ENCODE measurements at places on chromosomes 6 and 20. TPM values are rescaled to one million over a fixed set of nuclear protein-coding genes. Genes with fewer than 3 reads are reported as not detected.

GRCh38 chr6:147508042-147508865 is at the start of gene SAMD5:
Gene SAMD5 (plus strand): TSS chr6:147508690. CDS start chr6:147508929, 239 bp downstream.
- DNase-seq: peak; percentile 75
- H3K27ac ChIP-seq: peak within 1 kb of the TSS; percentile 23
- peaks cover 2% of the 10 kb centered on the region for H3K27me3 ChIP-seq

The FRK gene
- total RNA-seq: 0.33 TPM

DNA sequence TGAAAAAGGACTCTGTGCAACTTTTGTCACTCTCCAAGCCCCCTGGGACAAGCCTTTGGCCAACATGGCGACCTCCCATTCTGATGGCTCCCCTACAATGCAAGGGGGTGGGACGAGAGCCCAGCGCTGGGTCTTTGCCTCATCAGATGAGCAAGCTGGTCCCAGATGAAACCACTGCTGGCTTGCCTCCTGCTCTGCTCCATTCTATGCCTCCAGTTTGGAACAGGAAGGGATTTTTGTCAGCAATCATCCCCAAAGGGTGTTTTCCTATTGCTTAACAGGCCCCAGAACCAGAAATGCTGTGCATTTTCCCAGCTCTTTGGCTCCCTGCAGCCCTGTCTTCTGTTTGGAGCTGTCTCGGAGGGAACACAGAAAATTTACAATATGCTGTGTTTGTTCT is 412.7 kb downstream of the MAFB start:
- no peak overlapping the region for H3K27ac ChIP-seq
- no peak overlapping the region for H3K4me3 ChIP-seq
- H3K4me1 ChIP-seq: no peaks in the 10 kb centered on the region
- no peaks in the 10 kb centered on the region for H3K36me3 ChIP-seq
- no peaks in the 10 kb centered on the region for H3K27me3 ChIP-seq

The PI16 gene
- not detected for total RNA-seq

DNA sequence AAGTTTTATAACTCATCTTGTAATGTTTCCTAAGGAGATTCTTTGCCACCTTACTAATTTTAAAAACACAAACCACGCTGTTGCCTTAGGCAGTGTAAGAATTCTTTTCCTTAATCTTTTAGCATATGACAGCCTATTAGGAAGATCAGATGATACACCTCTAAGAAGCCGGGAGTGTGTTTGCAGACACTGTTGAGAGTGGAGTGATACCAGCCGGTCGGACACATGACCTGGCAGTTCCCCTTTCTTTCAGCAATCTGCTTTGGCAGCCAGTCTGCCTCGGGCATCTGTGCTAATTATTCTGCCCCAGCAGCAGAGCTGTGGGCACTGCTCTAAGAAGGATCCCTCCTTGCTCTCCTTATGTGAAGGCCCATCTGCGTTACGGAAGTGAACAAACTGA is 50.9 kb downstream of the PLCB4 start:
- no peaks in the 10 kb centered on the region for H3K4me1 ChIP-seq
- no peak overlapping the region for H3K27ac ChIP-seq
- no peaks in the 10 kb centered on the region for H3K27me3 ChIP-seq
- no peak overlapping the region for H3K4me3 ChIP-seq

The ETV7 gene
- total RNA-seq: 1.0 TPM

DNA sequence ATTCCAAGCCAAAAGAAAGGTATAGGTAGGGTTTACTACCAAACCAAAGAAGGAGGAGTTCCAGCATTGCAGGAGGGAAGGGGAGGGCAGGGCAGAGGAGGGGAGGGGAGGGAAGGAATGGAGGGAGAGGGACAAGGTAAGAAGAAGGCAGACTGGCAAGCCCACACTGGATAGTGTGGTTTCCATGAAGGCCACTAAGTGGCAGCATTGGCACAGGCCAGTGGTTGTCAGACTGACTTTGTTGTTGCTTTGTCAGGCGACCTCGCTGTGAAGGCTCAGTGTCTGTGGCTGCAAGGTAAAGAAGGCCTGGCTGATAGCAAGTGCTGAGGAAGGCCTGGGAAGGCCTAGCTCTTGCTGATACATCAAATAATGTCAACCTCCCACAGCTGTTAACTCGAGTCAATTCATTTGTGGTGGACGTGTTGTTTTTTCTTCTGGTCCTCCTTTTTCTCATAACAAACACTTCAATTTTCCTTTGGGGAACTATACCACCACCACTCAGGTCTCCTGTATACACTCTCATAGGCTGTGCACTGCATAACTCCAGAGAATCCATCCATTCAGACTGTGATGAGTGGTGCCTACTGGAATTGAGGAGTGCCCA is 7.7 kb upstream of the ZNF334 start:
- no peaks in the 10 kb centered on the region for H3K4me1 ChIP-seq
- H3K27ac ChIP-seq: no peak overlapping the region
- H3K4me3 ChIP-seq: no peak overlapping the region
- DNase-seq: peak; percentile 41
- H3K27me3 ChIP-seq: no peaks in the 10 kb centered on the region
- no peaks in the 10 kb centered on the region for H3K36me3 ChIP-seq

The TMEM151B gene
- total RNA-seq: under 0.01 TPM

DNA sequence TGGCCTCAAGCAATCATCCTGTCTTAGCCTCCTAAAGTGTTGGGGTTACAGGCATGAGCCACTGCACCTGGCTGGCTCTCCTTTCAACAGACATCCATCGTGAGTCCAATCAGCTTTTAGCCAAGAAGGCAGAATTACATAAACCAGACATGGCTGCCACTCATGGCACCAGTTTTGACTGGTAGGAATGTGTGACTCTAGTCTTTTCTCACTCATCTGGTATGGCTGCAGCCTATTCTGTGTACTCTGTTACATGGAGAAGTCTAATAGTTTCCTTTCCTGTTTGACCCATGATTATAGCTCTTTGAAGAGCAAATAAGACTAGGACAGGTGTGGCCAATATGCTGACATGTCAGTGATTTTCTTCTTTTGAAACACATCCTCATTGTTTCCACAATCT is 27.0 kb upstream of the RNF144B start:
- H3K4me1 ChIP-seq: no peaks in the 10 kb centered on the region
- DNase-seq: no peak
- H3K27ac ChIP-seq: no peak overlapping the region
- H3K27me3 ChIP-seq: no peaks in the 10 kb centered on the region
- no peak overlapping the region for H3K4me3 ChIP-seq
- H3K36me3 ChIP-seq: no peaks in the 10 kb centered on the region

The LY6G6C gene
- not detected for total RNA-seq

DNA sequence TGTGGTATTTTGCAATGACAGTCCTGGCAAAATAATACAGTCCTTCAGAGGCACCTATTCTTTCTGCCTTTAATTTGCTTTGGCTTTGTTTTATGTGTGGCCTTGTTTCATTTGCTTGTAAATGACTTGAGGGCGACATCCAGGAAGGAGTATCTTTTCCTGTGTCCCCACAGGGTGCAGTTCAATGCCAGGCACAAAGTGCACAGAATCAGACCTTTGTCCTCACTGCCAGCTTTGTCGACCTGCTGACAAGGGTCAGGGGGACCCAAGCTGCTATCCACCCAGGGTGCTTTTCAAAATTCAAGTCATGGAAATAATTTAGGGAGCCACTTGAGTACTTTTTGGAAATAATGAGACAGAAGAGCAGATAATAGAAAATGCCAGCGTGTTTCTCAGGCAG is 37.0 kb upstream of the CDKN1A start:
- no peak overlapping the region for H3K4me3 ChIP-seq
- no peaks in the 10 kb centered on the region for H3K27me3 ChIP-seq
- DNase-seq: no peak
- H3K36me3 ChIP-seq: no peaks in the 10 kb centered on the region
- no peak overlapping the region for H3K27ac ChIP-seq

DNA sequence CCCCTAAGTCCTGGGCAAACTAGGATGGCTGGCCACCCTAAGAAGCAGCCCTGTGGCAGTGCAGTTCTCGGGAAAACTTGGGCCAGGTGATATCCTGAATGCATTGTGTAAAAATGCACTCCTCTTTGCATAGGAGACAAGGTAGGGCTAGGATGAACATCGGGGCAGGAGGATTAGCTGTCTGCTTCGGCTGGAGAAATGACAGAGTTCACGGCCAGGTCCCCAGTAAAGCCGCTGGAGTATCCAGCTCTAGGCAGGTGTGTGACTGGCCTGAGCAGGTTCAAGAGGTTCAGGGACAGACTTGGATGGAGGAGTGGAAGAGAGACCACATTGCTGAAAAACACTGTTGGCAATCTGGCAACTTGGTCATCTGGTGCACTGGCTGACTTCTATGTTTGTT is 26.4 kb downstream of the DTD1 start:
- H3K4me1 ChIP-seq: no peaks in the 10 kb centered on the region
- H3K27me3 ChIP-seq: no peaks in the 10 kb centered on the region
- H3K36me3 ChIP-seq: no peaks in the 10 kb centered on the region
- no peak overlapping the region for H3K4me3 ChIP-seq
- H3K27ac ChIP-seq: no peak overlapping the region

DNA sequence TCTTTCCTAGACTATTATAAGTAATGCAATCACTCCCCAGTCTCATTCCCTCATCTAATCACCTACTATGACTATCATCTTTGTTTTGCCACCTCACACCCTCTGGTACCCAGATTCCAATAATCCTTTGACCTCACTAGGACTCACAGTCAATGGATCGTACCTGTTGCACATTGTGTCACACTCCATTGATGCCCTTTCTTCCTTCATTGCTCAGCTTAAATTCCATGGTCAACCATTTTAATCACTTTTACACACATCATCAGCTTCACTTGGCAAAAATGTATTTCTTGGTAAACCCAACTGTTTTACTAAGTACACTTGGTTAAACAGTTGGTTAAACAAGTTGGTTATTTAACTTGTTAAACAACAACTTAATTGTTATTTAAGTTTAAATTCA is 44.0 kb downstream of the CEP162 start:
- no peaks in the 10 kb centered on the region for H3K4me1 ChIP-seq
- H3K27me3 ChIP-seq: no peaks in the 10 kb centered on the region
- H3K27ac ChIP-seq: no peak overlapping the region
- DNase-seq: no peak
- H3K36me3 ChIP-seq: no peaks in the 10 kb centered on the region

GRCh38 chr6:46530896-46531295 is 39.6 kb upstream of the RCAN2 start:
- no peak for DNase-seq
- no peak overlapping the region for H3K4me3 ChIP-seq
- H3K27me3 ChIP-seq: no peaks in the 10 kb centered on the region
- H3K36me3 ChIP-seq: no peaks in the 10 kb centered on the region

DNA sequence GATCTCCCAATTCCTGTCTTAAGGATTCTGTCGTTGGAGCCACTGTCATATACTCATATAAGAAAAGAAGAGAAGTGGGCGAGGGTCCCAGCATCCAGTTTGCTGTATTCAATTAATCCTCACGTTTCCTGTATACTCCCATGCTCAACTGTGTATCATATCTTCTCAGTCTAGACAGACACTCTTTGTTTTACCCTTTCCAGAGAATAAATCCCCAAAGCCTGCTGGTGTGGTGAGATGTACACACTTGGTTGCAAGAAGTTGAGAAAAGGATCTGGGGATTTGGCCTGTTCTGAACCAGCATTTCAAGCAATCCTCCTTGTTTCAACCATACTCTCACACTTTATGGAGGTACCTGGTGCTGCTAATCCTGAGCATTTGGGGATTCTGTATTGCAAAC is 3.1 kb downstream of the TPMT start:
- no peaks in the 10 kb centered on the region for H3K27me3 ChIP-seq
- H3K36me3 ChIP-seq: no peaks in the 10 kb centered on the region
- peaks cover 8% of the 10 kb centered on the region for H3K4me1 ChIP-seq
- no peak overlapping the region for H3K27ac ChIP-seq
- H3K4me3 ChIP-seq: no peak overlapping the region

DNA sequence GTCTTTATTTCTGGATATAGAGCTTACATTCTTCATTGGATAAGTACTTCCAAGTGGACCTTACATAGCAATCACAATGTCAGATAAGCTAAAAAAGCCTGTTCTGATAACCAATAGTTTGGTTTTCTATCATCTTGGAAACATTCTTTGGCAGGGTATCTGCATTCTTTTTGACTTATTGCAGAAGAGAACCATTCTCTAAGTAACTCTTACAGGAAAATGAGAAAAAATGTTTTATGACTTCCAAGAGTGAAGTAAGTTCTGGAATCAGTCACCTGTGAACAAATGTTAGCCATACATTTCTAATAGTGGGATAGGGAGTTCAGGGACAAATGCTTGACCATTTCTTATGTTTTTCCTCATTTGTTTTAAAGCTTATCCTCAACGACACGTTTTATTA is 564.0 kb downstream of the CD109 start:
- no peaks in the 10 kb centered on the region for H3K36me3 ChIP-seq
- no peaks in the 10 kb centered on the region for H3K4me1 ChIP-seq
- H3K4me3 ChIP-seq: no peak overlapping the region
- DNase-seq: peak; percentile 65

DNA sequence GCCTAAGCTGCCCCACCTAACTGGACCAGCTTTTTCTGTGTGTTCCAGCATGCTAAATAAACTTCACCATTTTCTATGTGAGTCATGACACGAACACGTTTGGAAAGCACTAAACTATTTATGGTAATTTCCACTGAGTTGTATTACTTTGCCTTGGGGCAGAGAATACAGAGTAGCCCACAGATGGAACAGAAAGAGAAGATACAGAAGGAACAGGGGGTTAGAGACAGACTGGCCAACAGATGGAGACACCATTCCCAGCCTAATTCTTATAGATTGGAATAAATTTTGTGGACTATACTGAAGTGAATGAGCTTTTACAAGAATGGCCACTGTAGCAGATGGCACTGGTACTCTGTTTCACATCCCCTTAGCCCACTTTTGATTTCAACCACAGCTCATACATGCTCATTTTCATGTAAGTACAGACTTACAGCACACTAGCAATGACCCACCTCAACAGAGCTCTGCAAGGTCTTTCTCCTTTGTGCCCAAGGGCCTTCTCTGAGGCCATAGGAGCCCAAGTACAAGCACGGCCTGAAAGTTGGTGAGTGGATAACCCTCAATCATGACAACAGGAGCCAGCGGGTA is 13.1 kb upstream of the NT5DC1 start:
- H3K27me3 ChIP-seq: no peaks in the 10 kb centered on the region
- no peaks in the 10 kb centered on the region for H3K36me3 ChIP-seq
- no peak overlapping the region for H3K27ac ChIP-seq
- no peak overlapping the region for H3K4me3 ChIP-seq

DNA sequence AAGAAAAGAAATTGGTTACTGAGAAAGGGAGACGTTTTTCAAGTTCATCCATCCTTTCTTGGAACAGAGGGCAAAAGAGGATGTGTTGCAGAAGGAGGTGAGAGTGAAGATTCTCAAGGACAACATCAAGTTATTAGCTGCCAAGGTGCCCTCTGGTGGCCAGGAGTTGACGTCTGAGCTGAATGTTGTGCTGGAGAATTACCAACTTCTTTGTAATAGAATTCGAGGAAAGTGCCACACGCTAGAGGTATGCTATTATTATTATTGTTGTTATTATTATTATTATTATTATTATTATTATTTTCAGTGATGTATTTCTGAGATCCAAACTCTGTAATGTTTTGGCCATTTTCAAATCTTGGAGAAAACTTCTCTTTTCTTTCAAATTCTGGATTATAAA is 197.0 kb downstream of the UTRN start:
- H3K27ac ChIP-seq: no peak overlapping the region
- DNase-seq: peak; percentile 68
- no peaks in the 10 kb centered on the region for H3K36me3 ChIP-seq

The SLC24A3 gene
- total RNA-seq: 1.8 TPM
